Neural crest cell (in vitro differentiated cells): ENCODE measurements at places on chromosomes 16 and 17. TPM values are rescaled to one million over a fixed set of nuclear protein-coding genes. Genes with fewer than 3 reads are reported as not detected.

- H3K27me3 ChIP-seq: peaks cover 56% of the 10 kb centered on the region
- no peak overlapping the region for H3K27ac ChIP-seq
- H3K4me1 ChIP-seq: peaks cover 6% of the 10 kb centered on the region
- DNase-seq: no peak
- no peaks in the 10 kb centered on the region for H3K36me3 ChIP-seq
Observed at GRCh38 chr17:8959312-8959918, 6.1 kb downstream of the PIK3R5 start.

The FSCN2 gene
- total RNA-seq: 0.43 and 0.56 TPM in 2 replicates

The FBXW10 gene
- total RNA-seq: 0.19 and 0.20 TPM in 2 replicates

The TMEM132E gene
- 3.3 and 3.6 TPM in 2 replicates for total RNA-seq

- H3K27me3 ChIP-seq: no peaks in the 10 kb centered on the region
- no peaks in the 10 kb centered on the region for H3K4me1 ChIP-seq
- DNase-seq: no peak
- H3K4me3 ChIP-seq: no peak overlapping the region
- H3K27ac ChIP-seq: no peak overlapping the region
Observed at GRCh38 chr17:2266865-2267228, 36.7 kb downstream of the SMG6 start.

GRCh38 chr17:30222721-30223175 lies 12.7 kb downstream of the SLC6A4 start:
- H3K36me3 ChIP-seq: no peaks in the 10 kb centered on the region
- no peak for DNase-seq
- H3K27me3 ChIP-seq: no peaks in the 10 kb centered on the region
- no peak overlapping the region for H3K27ac ChIP-seq

The EFCAB5 gene
- total RNA-seq: 0.30 and 0.86 TPM in 2 replicates

DNA sequence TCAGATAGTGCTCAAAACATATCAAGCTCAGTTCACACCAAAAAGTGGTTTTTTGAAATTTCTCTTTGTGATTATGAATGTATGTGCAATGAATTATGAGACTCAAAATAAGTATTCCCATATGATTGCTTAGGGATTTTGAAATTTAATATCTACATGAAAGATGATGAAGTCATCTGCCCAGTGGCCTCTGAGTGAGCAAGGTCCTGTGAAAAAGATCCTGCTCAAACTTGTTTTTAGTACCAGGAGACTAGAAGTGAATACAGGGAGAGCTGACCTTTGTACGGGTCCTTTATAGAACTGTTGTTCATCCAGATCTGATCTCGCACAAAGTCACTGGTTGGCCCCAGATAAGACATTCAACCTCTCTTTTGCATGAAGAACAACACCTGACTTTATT lies 151.9 kb upstream of the MAF start:
- DNase-seq: no peak
- no peaks in the 10 kb centered on the region for H3K27me3 ChIP-seq
- H3K4me3 ChIP-seq: no peak overlapping the region
- no peak overlapping the region for H3K27ac ChIP-seq

- no peak overlapping the region for H3K27ac ChIP-seq
- H3K4me3 ChIP-seq: no peak overlapping the region
- no peak for DNase-seq
- no peaks in the 10 kb centered on the region for H3K36me3 ChIP-seq
- H3K4me1 ChIP-seq: no peaks in the 10 kb centered on the region
- H3K27me3 ChIP-seq: peaks cover 2% of the 10 kb centered on the region
Observed at GRCh38 chr16:28086186-28087139, 22.9 kb upstream of the GSG1L start.

GRCh38 chr17:41539071-41539492 lies 11.0 kb upstream of the KRT19 start:
- H3K4me3 ChIP-seq: no peak overlapping the region
- H3K36me3 ChIP-seq: no peaks in the 10 kb centered on the region
- peaks cover 6% of the 10 kb centered on the region for H3K27me3 ChIP-seq
- H3K4me1 ChIP-seq: no peaks in the 10 kb centered on the region

The TPSG1 gene
- not detected in 2 replicates for total RNA-seq

The USP6 gene
- total RNA-seq: 0.26 and 0.30 TPM in 2 replicates

The APOBR gene
- 0.14 TPM in 1 of 2 replicates, not detected in the other for total RNA-seq

The MT1G gene
- not detected in 2 replicates for total RNA-seq

GRCh38 chr17:298791-299450 lies 53.7 kb downstream of the RPH3AL start:
- H3K27me3 ChIP-seq: peaks cover 12% of the 10 kb centered on the region
- H3K27ac ChIP-seq: no peak overlapping the region
- no peak for DNase-seq
- H3K4me1 ChIP-seq: no peaks in the 10 kb centered on the region

The CHST5 gene
- 1.3 and 1.5 TPM in 2 replicates for total RNA-seq

The CDH5 gene
- 0.45 and 0.56 TPM in 2 replicates for total RNA-seq

DNA sequence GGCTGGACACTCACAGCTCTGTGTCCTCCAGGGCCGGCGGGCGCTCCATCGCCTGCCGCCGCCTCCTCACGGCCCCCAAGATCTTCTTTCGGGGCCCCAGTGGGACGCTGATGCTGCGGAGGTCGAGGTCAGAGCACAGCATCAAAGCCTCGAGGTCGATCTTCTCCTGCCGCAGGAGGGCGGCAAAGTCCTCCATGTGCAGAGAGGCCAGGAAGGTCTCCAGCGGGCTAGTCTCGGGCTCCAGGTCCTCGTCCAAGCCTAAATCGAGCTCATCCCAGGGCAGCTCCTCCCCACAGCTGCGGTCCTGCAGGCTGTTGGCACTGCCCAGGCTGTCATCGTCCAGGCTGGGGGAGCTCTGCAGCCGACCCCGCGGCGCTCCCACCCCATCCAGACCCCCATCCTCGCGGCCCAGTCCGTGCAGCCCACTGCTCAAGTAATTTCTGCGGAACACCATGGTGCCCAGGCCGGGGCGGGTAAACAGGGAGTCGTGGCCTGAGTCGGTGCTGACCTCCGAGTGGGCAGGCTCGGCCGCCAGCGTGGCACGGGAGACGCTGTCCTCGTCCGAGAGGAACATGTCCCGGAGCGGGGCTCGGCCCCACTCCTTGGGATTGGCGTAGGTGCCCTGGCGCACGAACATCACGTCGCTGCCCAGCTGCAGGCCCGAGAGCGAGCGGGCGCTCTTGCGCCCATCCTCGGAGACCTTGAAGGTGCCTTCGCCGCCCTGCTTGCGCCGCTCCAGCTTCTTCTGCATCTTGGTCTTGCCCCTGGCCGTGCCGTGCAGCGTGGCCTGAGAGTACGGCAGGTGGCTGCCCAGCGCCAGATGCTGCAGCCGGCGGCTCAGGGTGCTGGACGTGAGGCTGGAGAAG lies 3.4 kb downstream of the USH1G start:
- no peaks in the 10 kb centered on the region for H3K4me1 ChIP-seq
- H3K27ac ChIP-seq: no peak overlapping the region
- H3K4me3 ChIP-seq: no peak overlapping the region
- no peak for DNase-seq
- peaks cover 43% of the 10 kb centered on the region for H3K27me3 ChIP-seq

GRCh38 chr16:27326738-27327585 lies 13.2 kb downstream of the IL4R start:
- no peaks in the 10 kb centered on the region for H3K27me3 ChIP-seq
- H3K36me3 ChIP-seq: no peaks in the 10 kb centered on the region
- no peak overlapping the region for H3K27ac ChIP-seq
- H3K4me1 ChIP-seq: peaks cover 3% of the 10 kb centered on the region
- no peak overlapping the region for H3K4me3 ChIP-seq
